Fibroblast of skin of abdomen (primary cell): ENCODE measurements at places on chromosomes 13 and 19.

- no peak for DNase-seq
Measured at GRCh38 chr19:2227415-2228156, 8.5 kb downstream of the PLEKHJ1 start.

GRCh38 chr19:33187183-33187540 is 7.0 kb upstream of the LRP3 start:
- DNase-seq = no peak

DNA sequence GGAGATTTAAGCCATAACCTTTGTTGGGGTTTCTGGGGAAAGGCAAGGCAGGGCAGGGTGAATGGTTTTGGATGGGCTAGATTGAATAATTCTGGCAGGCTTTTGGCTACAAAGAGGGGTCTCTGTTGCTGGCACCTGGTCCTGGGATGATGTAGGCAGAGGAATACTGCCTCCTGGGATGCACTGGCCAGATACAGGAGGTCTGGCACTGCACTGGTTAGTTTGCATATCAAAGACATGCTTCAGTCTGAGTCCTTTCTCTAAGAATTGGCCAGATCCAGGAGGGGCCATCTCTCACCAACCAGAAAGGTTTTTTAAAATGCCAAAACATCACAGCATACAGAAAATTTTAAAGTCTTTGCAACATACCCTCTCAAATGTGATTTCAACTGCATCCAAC is 8.0 kb upstream of the MEDAG start:
- DNase-seq = no peak

GRCh38 chr13:66659701-66660467 is 570.3 kb downstream of the PCDH9 start:
- DNase-seq = peak; percentile 61

DNA sequence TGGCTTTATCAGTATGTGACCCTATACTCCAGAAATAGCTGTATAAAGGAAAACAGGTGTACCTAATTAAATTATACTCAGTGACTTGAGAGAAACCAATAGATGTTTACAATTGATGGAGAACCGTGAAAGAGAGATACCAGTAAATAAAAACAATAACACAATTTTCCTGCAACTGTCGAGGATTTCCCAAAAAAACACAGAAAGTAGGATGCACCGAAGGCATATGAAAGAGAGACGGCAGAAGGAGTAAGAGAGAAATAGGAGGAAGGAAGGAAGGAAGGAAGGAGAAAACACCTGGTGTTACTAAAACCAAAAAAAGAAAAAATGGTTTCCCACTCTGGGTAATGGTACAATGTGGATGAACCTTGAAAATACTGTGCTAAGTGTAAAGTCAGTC is 6.8 kb upstream of the ZNF229 start:
- DNase-seq = no peak

DNA sequence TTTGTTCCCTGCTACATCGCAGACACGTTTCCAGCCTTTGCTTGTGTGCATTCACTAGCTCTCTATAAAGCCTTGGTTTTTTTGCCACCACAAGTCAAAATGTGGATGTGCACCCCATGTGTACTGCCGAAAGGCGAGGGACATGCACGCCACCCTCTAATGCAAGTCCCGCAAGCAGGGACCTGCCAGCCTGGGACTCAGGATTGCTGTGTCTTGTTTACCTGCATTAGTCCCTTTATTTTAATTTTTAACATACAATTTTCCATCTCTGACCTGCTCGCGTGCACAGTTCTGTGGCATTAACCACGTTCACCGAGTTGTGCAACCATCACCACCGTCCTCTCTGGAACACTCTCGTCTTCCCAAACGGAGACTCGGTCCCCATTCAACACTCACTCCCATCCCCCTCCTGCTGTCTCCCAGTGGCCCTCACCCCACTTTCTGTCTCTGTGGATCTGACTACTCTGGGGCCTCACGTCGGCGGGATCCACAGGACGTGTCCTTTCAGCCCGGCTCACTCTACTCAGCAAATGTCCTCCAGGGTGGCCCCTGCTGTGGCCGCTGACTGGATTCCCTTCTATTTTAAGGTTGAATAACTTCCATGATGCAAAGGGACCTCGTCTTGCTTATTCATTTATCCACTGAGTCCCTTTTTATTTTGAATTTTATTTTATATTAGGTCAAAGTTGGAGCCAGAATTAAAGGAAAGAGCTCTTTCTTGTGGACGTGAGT is 58.4 kb downstream of the RASA3 start:
- no peak for DNase-seq
